ENCODE measurements at places on chromosomes 12 and 14.

DNA sequence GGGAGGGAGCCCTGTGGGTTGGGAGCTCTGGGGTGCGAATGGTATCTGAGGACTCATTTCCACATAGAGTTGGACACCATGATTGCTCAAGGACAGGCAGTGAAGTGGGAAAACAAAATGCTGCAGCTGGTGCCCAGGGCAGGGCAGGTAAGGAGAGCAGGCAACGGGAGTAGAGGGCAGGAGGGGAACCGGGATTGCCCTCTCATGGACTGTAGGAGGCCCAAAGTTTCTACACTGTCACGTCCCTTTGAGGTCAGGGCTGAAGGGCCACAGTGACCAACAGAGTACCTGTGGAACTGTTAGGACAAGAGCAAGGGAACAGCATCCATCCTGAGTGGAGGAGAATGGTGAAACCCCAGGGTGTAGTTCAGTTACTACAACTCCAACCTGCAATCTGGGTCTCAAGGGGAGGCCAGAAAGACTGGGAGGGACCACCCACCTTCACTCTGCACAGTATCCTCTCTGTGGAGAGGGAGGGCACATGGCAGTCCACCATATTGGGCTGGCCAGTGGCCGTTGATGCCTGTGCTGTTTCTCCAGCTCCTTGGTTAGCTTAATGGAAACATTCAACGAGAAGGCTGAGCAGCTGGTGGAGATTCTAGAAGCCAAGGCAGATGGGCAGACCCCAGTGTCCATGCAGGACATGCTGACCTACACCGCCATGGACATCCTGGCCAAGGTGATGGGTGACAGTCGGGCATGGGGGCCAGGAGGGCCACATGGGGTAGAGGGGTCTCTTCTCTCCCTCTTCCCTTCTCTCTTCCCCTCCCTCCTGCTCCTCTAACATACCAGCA lies 22.2 kb downstream of the CYP46A1 start:
- DNase-seq, result no peak

- peak; percentile 87 for DNase-seq
These were observed 93.9 kb upstream of the EVL start for GRCh38 chr14:99971087-99971940.

DNA sequence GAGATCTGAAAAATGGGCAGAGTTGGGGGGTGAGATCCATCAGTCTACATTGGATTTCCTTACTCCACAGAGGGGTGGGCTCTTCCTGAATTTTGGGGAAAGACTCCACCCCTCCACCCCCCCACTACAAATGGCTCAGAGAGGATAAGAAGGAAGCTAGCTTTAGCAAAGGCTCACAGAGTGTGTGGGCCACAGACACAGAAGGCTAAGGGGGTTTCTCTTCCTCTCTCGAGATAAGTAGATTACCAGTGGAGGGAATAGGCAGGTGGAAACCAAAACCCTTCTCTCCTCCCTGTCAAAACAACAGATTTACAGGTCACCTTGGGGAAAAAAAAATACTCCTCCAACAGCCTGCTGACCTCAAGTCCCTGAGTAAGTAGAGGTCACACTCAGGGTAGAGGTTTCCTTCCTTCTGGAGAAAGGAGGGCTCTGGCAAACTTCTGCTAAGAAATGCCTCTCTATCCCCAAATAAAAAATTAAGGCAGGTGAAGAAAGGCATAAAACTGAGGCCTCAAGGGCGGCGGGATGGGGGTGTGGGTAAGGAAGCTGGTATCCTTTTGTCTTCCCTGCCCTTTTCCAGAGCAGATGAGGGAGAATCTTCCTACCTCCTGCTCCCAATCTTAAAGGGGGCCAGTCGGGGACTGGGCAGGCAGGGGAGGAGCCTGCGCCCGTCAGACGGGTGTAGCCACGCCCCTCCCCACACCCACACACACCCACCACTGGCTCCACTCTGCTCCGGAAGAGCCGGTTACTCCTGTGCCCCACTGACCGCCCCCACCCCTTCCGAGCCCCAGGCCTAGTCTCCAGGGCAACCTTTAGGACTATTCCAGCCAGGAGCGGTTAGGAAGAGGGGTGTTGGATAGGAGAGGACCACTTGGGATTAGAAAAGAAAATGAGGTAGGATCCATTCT lies 1.9 kb upstream of the BAZ2A start:
- DNase-seq, result peak; percentile 58

GRCh38 chr12:69024907-69025306 lies 91.9 kb upstream of the CPM start:
- DNase-seq, result no peak

GRCh38 chr14:77832297-77832696 lies 32.4 kb downstream of the ADCK1 start:
- DNase-seq, result no peak

DNA sequence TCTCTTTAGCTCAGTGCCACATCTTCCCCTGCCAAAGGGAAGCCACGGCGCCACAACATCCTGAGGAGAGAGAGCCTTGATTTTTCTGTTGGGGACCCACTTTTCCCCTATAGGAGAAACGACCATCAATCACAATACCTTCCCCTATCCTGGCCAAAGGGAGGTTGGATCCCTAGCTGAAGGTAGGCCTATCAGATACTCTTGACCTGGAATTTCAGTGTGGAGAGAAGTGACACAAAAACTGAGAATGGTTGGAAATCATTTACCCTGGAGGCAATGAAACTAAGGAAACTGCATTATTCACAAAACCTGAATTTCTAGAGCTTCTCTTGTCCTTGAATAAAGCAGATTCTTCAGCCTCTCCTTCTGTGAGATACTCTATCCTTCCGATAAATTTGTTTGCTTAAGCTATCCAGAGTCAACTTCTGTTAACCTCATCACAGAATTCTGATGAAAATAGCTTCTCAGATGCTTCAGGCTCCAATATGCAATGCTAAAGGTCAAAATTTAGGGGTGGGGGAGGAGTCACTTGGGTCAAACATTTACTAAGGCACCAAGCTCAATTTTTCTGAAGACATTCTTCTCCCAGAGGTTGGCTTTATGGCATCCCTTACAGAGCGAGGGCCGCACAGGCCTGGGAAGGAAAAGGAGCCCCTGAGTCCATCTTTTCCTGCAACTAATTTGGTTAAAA lies 27.0 kb upstream of the DUSP6 start:
- DNase-seq, result no peak

DNA sequence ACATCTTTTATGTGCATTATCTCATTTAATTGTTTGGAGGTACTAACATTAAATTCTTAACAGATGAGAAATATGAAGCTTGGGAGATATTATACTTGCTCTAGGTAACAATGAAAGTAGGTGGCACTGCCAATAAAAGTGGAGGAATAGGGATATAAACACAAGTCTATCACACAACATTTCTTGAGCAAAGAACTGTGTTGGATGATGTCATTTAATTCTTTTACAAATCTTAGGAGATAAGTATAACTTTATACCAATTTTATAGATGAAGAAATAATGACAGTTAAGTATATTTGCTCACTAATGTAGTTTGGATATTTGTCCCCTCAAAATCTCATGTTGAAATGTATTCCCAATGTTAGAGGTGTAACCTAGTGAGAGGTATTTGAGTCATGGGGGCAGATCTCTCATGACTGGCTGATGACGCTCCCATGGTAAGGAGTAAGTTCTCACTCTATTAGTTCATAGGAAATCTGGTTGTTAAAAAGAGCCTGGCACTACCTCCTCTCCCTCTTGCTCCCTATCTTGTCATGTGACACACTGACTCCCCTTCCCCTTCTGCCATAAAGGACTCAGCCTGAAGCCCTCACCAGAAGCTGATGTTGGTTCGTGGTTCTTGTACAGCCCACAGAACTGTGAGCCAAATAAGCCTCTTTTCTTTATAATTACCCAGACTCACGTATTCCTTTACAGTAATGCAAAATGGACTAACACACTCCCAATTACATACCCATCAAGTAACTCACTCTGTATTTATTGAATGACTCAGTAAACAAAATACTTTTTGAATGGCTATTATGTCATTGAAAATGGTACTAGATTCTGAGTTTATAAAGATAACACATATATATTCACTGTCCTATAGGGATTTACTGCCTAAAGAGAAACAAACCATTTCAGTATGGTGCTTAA lies 146.8 kb upstream of the KITLG start:
- no peak for DNase-seq

DNA sequence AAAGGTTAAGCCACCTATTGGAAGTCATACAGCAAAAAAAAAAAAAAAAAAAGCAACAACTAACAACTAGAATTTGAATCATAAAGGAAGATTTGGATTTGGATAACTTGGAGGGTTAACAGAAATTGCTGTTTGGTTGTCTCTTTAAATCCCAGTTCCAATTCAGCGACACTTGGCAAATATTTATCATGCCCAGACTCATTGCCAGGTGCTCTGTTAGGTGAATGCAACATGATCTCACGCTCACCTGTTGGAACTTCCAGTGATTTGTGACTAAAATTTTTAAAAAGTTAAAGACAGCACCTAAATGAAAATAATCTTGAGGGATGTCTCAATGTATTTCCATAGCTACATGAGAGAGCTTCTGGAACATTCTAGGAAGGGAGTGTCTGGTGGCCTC lies 103.7 kb downstream of the TBX3 start:
- DNase-seq, result no peak

GRCh38 chr14:54857830-54858269 lies 44.8 kb downstream of the GCH1 start:
- DNase-seq, result peak; percentile 93

DNA sequence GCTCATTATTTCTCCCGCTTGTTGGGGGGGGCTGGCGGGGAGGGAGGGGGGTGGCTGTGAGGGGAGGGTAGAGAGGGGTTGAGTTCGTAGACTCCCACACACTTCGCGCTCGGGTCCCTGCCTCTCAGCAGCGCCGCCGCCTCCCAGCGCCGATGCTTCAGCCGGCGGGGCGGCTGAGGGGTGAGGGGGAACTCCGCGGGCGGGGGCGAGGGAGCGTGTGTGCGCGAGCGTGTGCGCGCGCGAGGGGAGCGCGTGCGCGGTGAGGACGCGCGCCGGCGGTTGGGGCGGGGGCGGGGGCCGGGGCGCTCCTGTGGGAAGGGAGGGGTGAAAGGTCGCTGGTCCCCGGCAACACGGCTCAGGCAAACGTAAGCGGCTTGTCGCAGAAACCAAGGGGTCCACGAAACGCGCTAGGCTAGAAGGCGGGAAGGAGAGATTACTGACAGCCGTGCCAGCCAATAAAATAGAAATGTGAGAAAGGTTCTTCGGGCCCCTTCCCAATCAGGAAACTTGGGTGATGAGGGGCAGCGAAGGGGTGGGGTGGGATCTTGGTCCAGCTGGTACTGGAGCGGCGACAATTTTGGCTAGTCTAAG lies 343 bp upstream of the NOVA1 start:
- DNase-seq, result peak; percentile 1

Data from suppressor macrophage treated with lipopolysaccharide for 4 hours (primary cell).